ENCODE measurements at places on chromosomes 1 and 21.

DNA sequence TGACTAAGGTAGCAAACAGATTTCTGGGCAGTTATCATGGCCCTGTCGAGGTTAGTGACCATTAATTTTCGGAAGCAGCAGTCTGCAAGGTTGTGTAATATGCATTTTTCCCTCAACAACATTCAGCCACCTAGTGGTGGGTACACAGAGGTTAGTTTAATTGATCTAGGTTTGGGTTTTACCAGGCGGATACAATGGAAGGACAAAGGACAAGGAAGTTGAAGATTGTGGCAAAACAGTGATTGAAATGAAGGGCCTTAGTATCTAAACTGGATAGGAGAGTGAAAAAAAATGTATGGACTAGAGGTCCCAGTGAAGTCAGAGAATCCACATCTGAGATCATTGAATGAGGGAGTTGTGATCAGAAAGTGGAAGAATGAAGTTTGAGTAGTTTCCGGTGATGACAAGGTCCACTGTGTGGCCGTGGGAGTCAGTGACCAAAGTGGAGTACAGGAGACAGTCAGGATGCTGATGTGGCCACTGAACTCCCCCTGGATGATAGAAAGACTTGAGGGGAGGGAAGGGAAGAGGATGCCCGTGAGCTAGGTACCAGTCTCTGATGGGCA lies 2.8 kb downstream of the ARMH1 start:
- DNase-seq: no peak

- no peak for DNase-seq
Observed at GRCh38 chr1:55632906-55633305, 417.7 kb upstream of the USP24 start.

DNA sequence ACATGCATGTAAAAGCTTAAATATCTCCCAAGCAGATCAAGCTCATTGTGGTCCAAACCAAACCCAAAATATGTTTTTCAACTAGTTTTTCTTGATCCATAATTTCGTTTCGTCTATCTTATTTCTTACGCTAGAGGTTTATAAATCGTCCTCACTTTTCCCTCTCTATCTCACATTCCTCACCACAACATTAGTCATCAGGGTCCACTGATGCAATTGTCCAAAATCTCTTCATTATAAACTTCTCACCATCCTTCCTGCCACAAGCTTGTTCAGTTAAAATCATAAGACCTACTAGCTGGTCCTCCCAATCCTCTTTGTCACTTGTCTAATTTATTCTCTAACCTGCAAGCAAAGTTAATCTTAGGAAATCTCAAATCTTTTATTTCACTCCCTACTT lies 173.0 kb upstream of the PALMD start:
- no peak for DNase-seq

GRCh38 chr1:46070164-46070814 lies 62.1 kb downstream of the PIK3R3 start:
- DNase-seq: no peak

- DNase-seq: no peak
Observed at GRCh38 chr1:67733681-67734322, 48.8 kb downstream of the GADD45A start.

- no peak for DNase-seq
Observed at GRCh38 chr1:68372487-68372886, 77.3 kb downstream of the RPE65 start.

GRCh38 chr1:101241485-101242225 lies 4.8 kb downstream of the S1PR1 start:
- no peak for DNase-seq

DNA sequence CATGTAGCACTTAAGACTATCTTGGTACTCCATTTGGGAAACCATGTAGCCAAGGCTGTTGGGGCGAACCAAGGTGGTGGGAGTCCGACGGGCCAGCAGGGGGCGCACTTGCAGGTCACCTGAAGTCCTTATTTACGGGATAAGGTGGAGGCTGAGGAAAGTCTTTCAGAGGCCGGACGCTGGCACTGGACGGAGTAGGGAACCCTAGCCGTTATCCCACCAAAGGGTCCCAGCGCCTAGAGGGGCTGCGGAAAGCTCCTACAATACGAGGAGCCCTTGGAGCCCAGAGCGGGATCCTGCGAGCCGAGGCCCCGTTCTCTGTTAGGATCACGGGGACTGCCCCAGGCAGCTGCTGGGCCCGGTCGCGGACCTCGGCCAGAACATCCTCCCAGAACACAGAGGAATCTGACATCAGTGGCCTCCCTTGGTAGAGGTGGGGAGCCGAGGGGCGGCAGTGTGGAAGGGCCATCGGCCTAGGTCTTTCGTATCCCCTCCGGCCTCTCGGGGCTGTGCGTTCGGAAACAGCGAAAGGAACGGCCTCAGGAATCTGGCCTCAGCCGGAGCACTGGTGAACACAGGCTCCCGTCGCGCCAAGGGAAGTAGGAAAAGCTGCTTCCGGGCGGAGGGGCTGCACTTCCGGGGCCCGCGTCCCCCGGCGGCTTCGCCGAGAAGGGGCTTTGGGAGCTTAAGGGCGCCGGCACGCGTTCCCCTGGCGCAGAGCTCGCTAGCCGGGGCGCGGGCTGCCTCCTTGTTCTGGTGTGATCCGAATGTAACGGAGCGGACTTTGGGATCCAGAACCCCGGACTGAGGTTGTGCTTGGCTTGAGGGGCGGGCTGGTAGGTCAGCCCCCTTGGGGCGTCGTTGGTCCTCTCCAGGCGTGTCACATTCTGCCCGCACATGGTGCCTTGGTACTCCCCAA lies 29.9 kb upstream of the RPTN start:
- no peak for DNase-seq

DNA sequence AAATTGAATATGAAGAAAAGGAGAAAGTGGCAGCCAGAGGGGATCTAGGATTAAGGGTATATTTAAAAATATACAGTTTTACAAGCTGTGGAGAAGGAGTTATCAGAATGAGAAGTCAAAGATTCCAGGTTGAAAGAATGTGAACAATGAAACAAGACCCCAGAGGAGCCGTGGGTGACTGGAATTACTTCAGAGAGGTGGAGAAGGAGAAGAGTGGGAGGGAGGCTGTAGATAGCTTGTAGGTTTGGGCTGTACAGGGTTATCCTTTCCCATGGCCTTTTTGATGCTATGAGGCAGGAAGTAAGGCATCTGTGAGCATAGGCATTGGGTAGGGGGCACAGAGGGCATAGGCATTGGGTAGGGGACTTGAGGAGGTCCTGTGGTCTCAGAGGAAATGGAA lies 5.2 kb upstream of the S100A11 start:
- DNase-seq: no peak

DNA sequence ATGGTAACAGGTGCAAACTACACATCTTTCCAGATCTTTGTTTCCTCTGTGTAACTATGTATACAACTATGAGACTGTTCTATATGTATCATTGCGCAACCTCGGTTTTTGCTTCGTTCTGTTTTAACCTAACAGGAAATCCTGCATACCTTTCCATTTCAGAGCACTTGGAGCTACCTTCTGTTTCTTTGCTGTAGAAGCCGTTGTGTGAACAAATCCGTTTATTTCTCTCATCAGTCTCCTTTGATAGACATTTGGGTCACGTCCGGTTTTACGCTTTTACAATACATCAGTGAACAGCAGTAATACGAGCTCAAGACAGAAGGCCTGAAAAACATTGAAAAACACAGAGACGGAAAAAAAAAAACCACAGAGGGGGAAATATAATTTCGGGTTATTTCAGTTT lies 10.5 kb downstream of the ATP5IF1 start:
- no peak for DNase-seq

DNA sequence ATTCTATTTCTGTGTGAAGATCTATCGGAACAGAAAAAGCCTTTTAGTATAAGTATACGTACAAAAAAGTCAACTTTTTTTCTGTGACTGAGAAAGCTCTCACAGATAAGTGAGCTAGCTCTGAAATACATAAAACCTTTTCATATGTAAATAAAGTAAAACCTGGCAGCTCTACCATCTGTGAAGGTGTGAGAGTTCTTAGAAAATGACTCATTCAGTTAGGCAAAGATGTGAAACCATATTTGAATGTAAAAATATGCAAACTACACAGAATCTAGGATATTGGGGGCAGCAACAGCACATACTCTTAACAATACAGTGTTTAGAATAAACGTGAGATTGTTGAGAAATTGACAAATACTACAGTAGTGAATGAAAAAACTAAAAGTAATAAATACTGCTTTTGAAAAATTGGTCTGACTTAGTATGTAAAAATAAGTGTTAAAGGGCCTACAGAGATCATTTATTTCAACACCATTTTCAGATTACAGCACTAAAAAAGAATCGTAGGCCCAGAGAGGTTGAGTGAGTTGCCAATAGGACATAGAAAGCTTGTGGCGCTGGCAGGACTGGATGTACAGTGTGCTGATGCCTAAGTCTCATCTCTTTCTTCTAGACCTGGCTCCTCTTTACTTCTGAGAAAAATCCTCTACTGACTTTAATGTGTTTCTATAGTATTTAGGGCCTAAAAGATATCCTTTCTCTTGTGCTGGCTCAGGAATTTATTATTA lies 19.8 kb downstream of the ATP6V1G3 start:
- peak; percentile 13 for DNase-seq

GRCh38 chr1:18681423-18681835 lies 50.8 kb downstream of the PAX7 start:
- peak; percentile 65 for DNase-seq

DNA sequence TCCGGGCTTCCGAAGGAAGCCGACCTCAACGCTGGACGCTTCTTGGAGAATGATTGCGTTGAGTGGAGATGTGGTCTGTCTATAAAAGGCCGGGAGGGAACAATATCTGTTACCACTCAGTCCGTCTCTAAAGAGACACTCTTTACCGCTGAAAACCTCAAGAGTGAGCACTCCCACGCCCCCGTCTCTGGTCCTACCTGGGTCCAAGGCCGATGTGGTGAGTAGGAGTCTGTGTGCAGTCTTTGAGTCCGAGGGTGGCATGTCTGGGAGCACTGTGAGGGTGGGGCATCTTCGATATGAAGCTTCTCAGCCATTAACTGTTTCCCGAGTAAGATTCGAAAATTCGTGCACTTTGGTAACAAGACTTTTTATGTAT lies 576 bp downstream of the ZFP69 start:
- no peak for DNase-seq

GRCh38 chr21:45361033-45361997 lies 43.6 kb upstream of the COL18A1 start:
- no peak for DNase-seq

- no peak for DNase-seq
Observed at GRCh38 chr21:16460936-16461335, 731.2 kb downstream of the USP25 start.

DNA sequence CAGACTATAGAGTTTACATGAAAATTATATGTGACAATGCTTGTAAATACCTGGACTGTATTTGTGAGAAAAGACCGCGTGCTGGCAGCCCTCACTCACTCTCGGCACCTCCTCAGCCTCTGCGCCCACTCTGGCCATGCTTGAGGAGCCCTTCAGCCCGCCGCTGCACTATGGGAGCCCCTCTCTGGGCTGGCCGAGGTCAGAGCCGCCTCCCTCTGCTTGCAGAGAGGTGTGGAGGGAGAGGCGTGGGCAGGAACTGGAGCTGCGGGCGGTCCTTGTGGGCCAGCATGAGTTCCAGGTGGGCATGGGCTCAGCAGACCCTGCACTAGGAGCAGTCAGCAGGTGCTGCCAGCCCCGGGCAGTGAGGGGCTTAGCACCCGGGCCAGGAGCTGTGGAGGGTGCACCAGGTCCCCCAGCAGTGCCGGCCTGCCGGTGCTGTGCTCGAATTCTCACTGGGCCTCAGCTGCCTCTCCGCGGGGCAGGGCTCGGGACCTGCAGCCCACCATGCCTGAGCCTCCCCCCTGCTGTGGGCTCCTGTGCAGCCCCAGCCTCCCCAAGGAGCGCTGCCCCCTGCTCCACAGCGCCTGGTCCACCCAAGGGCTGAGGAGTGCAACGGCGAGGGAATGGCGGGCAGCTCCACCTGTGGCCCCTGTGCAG lies 482.5 kb downstream of the AGBL4 start:
- no peak for DNase-seq

DNA sequence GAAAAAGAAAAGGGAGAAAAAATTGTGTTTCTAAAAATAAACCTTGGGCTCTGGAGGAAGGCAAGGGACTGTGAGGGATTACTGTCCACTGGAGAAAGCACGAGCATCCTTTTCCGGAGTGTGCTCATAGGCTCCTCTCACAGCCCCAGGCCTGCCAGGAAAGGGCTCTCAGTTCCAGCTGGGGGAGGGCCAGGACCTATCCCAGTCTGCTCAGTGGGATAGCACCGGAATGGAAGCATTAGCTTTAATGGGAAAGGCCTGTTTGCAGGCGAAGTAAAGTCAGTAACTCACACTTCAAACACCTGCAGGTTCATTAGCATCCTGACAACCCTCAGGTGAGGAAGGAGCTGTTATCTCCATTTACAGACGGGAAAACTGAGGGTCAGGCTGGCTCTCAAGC lies 113.9 kb upstream of the USP24 start:
- DNase-seq: no peak

DNA sequence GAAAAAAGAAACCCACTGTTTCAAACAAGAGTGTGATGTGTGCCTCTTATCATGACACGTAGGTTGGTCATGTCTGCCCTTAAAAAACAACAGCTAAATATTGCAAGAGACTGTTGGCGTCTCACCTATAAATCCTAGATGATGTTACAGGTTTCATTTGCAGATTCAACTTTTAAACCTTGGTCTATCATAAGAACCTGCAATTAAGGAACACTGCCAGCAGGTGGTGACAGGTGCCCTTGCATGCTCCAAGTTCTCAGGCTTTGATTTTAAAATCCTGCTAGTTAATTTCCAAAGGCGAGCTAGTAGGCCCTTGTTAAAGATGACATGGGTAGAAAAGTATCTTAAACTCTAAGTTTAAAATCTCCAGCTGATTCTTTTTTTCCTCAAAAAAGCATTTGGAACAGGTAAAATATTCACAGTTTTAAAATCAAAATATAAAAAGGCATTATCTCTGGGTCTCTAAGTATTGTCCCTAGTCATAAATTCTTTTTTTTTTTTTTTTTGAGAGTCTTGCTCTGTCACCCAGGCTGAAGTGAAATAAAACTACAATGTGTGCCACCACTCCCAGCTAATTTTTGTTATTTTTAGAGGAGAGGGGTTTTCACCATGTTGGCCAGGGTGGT lies 39.1 kb downstream of the CLSTN1 start:
- peak; percentile 44 for DNase-seq

DNA sequence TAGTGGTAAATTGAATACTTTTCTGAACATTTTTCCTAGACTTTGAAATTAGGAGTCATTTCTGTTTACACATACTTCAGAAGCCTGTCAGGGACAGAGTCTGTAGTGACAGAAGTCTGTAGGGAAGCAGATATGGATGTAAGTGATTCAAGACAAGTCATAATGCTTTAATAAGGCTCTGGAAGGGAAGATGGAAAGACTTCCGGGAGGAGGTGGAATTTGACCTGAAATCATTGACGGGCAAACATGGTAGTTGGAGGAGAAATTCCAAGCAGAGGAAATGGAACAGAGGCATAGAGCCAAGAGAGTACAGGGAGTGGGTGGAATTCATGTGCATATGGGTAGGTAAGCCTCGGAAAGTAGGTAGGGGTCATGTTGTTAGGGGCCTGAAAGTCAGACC lies 22.5 kb downstream of the CAMTA1 start:
- no peak for DNase-seq

Measured in GM19239 (cell line).